ENCODE measurements at places on chromosomes 1 and 21.

- peak; percentile 11 for DNase-seq
Observed at GRCh38 chr1:15027515-15027986, 126.0 kb upstream of the TMEM51 start.

DNA sequence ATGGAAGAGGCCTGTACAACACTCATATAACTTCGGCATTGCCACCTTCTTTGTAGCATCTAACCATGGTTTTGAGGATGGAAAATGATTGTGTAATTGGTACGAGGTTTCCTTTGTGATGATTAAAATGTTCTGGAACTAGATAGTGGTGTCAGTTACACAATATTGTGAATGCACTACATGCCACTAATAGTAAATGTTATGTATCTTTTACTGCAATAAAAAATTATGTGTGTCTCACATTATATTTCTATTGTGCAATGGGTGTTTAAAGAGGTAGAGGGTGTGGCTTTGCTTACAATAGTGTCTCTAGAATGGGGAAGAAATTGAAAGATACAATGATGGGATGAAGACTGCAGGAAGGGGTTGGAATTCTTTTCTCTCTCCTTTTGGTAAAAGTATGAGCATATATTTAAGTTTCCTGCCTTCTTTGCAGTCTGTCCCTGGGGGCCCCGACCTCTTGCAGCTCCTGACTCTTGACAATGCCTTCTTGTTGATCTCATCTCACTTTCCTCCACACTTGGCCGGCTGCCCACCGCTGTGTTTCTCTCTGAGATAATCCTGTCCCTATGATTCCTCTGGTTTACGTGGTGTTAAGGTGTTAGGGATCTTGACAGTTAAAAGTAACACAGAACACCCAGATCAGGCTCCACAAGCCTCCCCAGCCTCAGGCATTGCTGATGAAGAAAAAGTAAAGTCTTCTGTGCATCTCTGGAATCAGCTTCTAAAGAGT is 39.3 kb downstream of the MTARC1 start:
- no peak for DNase-seq

DNA sequence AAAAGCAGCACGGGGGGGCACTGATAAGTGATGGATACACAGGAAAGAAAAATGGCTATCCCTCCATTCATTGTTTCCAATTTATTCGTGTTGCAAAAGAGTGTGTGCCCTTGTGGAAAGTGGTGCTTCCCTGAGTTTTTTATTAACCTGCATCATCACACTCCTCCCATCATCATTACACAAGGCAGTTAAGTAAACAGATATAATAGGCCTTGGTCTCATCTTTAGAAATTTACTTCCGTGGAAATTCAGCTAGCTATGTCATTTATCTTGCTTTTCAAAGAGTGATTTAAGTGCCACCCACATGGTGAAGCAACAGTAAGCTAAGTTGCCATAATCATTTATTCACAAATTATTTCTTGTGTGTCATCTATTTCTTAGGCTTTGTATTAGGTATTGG is 473.3 kb downstream of the NEGR1 start:
- DNase-seq: no peak

DNA sequence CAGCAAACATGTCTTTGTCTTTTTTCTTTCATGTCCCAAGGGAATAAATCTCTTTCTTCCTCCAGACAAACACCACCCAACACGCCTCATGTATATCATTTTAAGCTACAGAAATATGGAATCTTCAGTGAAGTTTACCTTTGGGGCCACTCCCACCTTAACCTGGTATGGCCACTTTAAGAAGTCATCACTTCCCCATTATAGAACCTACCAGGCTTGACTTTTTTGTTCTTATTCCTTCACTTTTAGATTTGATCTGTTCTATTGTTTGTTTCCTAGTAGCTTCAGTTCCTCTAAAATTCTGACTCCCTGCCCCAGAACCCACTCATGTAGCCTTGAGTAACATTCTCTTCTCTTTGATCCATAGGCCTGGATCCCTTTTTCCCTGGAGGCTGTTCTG is 226.3 kb downstream of the HLX start:
- no peak for DNase-seq

DNA sequence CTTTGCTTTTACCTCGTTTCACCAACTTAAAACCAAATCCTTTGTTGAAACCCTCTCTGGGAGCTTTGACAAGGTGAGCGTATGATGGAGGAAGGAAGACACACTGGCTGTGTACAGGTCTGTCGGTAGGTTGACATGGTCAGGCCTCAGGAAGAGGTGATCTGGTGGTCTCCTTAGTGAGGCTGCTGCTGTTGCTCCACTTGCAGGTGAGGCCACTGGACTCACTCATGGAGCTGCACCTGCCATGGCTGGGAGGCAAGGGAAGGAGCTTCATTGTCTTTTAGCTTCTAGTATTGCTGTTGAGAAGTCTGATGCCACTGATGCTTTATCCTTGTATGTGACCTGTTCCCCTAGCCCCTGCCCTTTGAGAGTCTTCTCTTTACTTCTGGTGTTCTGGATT is 35.7 kb downstream of the TENT5C start:
- DNase-seq: no peak

DNA sequence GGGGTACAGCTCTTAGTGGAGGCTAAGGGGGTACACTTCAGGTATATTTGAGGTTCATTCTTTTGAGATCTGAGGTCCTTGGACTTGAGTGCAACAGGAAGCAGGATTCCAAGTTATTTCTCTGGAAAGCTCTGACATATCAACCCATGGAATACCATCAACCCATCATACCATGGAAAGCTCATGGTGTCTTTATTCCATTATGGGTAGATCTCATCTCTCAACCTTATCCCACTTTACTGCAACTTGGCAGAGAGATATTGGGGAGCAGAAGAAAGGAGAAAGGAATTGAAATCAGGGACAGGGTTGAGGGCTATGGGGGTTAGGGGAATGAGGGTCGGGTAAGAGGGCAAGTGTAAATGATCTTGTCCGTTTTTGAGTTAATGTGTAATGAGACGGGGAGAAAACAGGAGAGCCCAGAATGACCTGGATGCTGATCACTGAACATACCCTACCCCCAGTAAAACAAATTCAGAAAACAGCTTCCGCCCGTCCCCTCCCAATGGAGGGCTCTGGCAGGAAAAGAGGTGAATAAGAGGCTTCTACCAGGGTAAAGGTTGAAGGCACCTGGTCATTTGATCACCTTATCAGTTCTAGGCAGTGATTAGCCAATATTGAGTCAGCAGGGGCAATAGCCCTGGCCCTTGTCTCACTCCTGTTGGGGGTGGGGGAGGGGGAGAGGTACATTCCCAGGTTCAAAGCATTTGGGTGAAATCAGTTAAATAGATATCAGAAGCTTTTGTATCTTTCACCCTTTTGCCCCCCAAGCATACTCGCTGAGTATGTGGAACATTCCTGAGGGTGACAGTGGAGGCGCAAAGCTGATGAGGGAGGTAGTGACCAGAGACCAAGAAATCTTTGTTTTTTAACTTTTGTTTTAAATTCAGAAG is 622 bp upstream of the APOA2 start:
- no peak for DNase-seq

GRCh38 chr1:111392042-111392441 is 35.5 kb downstream of the OVGP1 start:
- DNase-seq: no peak

- DNase-seq: no peak
Observed at GRCh38 chr1:200081969-200082245, 54.4 kb downstream of the NR5A2 start.

DNA sequence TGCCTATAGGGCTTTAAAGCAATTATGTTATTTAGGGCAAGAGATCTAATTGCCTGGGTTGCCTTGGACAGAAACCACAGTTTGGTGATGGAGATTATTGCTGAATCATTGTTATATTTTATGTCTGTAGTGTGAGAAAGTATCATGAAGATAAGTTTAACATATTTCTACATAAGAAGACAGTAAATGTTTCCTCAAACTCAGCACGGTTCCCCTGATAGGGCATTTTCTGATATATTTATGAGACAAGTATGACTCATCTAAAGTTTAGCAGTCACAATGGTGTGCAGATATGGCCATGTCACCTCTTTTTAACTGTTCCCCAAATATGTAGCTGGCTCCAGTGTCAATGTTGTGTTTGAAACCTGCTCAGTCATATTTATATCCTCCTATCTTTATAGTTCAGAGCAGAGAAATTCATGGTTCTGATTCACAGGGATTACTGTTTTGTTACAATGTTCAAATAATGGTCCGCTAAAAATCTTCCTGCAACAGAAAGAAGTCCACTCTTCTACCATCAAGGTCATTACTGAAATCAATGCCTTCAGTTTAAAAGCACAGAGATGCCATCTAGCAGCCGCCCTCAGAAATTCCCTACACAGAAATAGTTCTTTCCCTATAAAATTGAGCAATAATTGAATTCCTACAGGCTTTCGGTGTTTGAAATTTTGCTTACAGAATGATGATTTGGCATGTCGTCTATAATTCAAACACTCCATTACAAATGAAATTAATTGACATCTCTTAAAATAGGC is 3.7 kb downstream of the OLFM3 start:
- no peak for DNase-seq

GRCh38 chr1:51697166-51697565 is 80.3 kb downstream of the OSBPL9 start:
- DNase-seq: no peak

- no peak for DNase-seq
Observed at GRCh38 chr1:30840904-30841598, 67.5 kb downstream of the SDC3 start.

DNA sequence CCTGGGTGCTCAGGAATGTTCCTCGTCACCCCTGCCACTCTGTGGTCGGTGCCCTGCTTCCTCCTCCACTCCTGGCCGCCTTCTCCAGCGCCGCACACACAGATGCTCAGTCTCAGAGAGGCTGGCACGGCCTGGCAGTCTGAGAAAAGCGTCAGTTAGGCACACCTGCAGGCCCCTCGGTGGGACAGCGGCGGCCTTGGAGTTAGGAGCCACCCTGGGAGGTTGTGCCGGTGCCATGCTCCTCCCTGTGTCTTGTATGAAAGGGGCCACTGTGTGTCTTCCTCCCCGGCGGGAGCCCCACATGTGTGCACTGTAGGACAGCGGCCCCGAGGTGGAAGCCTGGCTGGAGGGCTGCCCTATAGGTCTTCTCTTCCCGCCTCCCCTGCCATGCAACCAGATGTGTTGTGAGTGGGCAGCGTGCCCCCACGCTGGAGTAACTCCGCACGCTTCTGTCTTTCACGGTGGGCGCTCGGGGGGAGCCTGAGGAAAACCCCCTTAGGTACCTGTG is 145.2 kb downstream of the PGBD5 start:
- no peak for DNase-seq

DNA sequence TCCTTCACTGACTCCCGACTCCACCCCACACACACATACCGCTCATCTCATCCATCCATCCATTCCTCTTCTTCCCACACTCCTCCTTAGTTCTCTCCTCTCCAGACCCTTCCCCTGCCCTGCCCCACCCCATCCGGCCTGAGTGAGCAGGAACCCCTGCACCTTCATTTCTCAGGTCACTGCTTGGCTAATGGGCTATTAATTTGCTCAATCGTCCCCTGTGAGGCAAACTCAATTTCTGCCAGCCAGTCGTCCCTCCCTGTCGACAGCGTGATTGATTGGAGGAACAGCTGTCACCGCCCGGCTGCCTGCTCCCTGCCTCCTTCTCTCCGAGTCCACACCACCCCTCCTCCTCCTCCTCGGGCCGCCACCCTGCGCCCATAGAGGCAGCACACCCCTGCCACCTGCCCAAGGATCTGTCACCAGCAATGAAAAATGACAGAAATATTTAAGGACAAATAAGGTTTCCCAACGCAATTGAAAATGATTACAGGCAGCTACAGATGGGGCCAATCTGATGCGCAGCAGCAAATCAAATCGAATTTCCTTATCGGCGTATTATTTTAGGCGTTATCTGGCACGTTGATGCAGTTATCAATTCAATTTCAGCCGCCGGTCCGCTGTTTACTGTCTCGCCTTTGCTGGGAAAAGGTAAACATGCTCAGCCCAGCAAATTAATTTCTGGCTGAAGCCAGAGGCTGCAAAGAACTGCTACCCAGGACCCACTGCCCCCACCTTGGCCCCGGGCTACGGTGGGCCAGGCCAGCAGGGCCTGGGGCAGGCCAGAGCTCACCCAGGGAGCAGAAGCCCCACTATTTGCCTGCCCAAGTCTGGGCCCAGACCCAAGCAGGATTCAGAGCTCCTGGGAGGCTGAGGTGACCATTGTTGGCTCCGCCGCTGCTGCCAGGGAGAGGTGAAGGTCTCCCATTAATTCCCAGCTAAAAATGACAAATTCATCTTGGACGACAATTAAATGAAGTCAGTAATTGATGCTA is 71.3 kb downstream of the TMEM53 start:
- no peak for DNase-seq

DNA sequence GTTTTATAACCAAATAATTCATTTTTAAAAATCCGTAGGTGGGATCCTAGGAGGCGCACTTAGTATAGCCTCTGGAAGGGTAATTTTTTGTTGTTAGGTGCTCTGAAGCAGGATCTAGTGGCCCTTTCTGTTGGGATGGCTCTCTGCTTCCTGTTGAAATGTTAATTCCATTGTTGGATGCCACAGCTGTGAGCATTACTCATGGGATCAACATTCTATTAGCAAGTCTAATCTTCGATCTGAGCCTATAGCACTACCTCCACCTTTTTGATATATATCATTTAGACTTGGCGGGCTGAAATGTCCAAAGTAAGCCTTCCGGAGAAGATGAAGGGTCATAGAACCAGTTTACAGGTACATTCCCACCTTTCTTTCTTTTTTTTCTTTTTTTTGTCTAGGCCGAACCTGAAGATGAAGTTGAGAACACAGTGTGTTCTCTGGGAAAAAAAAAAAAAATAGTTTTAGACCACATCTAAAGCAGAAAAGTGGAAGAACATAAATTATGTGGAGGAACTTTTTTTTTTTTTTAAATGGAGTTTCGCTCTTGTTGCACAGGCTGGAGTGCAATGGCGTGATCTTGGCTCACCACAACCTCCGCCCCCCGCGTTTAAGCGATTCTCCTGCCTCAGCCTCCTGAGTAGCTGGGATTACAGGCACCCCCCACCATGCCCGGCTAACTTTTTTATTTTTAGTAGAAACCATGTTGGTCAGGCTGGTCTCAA is 1.4 kb downstream of the CXADR start:
- no peak for DNase-seq

GRCh38 chr1:216531263-216532239 is 108.3 kb upstream of the USH2A start:
- no peak for DNase-seq

DNA sequence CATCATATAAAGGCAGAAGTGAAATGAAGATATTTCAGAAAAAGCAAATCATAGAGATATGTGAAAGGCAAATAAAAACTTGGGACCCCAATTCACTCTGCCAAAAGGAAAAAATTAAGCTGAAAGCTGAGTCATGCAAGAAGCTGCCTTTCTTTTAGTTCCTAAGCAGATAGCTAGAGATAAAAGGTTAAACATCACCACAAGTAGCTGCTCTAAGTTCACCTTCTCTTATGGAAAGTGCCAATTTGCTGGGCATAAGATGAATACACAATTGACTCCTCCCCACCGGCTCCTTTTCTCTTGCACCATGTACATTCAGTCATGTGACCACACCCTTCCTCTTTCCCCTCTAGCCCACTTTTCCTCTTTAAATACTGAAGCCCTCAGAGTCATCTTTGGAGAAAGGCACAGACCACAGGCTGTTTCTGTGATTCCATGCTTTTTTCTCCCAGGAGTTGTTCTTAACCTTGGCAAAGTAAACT is 5.4 kb upstream of the SUMO3 start:
- no peak for DNase-seq

- DNase-seq: no peak
Observed at GRCh38 chr1:184210862-184211261, 159.3 kb downstream of the TSEN15 start.
